ENCODE measurements at places on chromosomes 6 and 20.

GRCh38 chr6:16722630-16723029 lies 38.6 kb downstream of the ATXN1 start:
- no peak for DNase-seq

DNA sequence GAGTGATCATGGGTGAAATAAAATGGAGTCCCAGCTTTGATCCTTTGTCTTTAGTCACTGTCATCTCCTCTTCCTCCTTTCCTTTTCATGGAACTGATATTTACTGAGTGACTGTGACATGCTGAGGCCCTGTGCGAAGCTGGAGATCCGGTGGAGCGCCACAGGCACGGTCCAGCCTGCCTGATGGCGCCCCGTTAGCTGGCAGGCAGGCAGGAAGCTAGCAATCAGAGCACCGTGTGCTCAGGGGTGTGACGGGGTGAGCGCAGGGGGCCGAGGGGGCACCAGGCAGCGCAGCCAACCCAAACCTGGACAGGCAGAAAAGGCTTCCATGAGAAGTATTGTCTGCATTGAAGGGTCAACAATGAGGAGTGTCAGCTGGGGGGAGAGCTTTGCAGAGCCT lies 100.2 kb upstream of the AKAP12 start:
- DNase-seq: no peak

GRCh38 chr6:136084403-136084802 lies 165.7 kb downstream of the MTFR2 start:
- no peak for DNase-seq

GRCh38 chr6:119871520-119871919 lies 522.0 kb upstream of the MAN1A1 start:
- no peak for DNase-seq

GRCh38 chr6:31737991-31738979 lies 1.5 kb upstream of the MSH5 start:
- DNase-seq: peak; percentile 75

GRCh38 chr20:7760247-7761031 lies 179.8 kb downstream of the HAO1 start:
- DNase-seq: no peak

- no peak for DNase-seq
Measured at GRCh38 chr6:158353883-158354877, 41.9 kb downstream of the TULP4 start.

DNA sequence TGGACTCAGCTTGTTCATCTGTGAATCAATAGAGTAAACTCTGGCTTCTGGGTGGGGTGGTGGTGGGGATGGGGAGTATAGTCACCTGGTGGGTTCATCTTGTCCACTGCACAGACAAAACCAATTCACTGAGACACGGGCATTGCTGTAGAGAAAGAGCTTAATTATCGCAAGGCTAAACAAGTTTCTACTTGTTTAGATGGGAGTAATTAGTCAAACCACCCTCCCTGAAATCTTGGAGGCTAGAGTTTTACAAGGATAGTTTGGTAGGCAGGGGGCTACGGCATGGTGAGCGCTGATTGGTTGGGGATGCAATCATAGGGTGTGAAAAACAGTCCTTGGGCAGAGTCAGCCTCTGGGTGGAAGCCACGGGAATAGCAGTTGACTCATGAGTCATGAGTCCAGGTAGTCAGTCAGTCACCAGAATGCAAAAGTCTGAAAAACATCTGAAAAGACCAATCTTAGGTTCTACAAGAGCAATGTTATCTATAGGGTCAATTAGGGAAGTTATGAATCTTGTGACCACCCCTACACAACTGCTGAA lies 77.8 kb downstream of the STMND1 start:
- no peak for DNase-seq

DNA sequence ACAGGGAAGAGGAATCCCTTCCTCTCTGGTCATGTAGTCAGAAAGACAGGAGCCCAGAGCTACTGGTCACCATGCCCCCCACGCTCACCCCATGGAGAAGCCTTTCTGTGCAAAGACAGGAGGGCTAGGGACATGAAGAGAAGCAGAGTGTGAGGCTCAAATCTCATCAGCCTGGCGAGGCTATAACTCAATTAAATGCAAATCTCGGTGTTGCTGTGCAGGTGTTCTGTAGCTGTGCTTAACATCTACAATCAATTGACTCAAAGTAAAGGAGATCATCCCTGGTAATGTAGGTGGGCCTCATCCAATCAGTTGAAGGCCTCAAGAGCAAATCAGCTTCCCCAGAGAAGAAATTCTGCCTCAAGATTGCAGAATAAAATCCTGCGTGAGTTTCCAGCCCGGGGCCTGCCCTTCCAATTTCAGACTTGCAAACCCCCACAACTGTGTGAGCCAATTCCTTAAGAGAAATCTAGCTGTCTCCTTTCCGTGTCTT lies 64.4 kb downstream of the CHMP4B start:
- DNase-seq: no peak

DNA sequence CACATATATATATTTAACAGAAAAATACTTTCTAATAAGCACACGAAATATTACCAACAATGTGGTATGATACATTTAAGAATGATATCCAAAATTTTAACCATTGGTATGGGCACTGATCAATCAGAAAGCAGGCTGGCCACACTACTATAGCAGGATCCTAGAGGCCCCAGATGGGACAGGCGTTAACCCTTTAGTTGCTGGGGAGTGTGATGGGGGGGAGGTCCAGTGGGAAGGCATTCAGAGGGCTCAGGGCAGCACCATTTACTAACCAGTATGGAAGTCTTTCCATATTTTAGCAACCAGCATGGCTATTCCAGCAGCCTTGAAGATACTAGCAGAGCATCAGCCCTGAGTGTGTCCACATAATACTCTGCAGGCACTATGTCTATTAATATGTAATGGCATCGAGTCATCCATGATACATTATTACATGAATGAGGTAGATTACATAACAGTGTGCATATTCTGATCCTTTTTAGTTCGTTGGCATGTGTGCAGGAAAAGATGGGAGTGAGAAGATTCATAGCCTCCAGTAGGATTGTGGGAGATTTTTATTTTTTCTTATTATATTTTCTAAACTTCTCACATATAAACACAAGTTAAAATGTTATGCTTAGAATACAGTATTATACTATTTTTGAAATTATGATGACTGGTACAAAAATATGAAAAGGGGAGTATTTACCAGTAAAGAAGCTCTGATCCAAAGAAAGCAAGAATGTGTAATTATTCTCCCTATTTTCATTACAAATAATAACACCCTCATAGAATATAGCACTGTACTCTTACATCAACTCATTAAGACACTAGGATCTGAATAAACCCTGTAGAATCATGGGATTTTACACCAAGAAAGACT lies 78.9 kb downstream of the FAM217A start:
- no peak for DNase-seq

GRCh38 chr20:57657535-57658446 lies 37.6 kb upstream of the ZBP1 start:
- DNase-seq: peak; percentile 76

- DNase-seq: no peak
Measured at GRCh38 chr6:13696226-13696625, 15.4 kb downstream of the RANBP9 start.

- no peak for DNase-seq
Measured at GRCh38 chr6:27700337-27700736, 211.9 kb downstream of the OR2B2 start.

GRCh38 chr6:121112356-121112755 lies 221.9 kb downstream of the TBC1D32 start:
- DNase-seq: no peak

DNA sequence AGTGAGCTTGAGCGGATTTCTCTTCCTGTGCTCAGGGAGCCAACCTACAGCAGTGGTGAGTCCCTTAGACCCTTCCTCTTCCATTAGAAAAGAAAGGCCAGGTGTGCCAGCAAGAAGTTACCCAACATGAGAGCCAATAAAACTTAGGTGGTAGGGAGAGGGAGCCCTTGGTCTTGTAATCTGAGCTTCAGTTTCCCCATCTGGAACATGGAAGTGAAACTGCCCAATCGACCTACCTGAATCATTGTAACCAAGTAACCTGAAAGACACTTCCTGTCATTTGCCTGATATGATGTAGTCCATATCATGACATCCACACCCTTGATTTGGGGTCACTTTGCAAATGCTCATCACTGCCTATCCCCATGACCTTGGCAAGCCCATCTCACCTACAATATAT lies 66.4 kb downstream of the MDGA1 start:
- no peak for DNase-seq

- no peak for DNase-seq
Measured at GRCh38 chr20:34978092-34978744, 22.6 kb downstream of the MYH7B start.

DNA sequence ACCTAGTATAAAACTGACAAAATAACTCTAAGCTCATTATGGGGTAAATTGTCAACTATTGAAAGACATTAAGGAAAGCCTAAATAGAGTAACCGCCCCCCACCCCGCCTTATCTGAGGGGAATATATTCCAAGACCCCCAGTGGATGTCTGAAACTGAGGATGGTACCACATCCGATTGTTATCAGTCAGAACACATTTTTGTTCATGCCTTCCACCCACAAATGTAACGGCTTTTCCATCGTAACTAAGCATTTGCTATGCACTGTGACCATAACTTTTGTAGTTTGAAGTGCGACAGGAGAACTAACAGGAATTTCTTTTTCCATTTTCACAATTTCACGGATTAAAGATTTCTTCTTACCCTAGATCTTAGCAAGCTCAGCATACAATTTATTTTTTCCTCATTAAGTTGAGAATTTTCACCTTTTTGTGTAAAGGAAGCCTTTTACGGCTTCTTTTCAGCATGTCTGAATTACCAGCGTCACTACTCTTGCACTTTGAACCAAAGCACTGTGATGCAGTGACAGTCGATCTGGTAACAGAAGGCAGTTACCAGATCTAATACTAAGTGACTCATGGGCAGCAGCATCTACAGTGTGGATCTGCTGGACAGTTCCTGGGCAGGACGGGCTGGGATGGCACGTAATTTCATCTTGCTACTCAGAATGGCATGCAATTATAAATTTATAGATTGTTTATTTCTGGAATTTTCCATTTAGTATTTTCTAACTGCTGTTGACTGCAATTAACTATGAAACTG lies 11.8 kb downstream of the CFAP61 start:
- no peak for DNase-seq

GRCh38 chr6:138403324-138403800 lies 661 bp upstream of the HEBP2 start:
- peak; percentile 48 for DNase-seq

- no peak for DNase-seq
Measured at GRCh38 chr6:15793826-15794225, 131.0 kb upstream of the DTNBP1 start.

- no peak for DNase-seq
Measured at GRCh38 chr20:62799459-62799858, 3.2 kb downstream of the MRGBP start.

- DNase-seq: no peak
Measured at GRCh38 chr20:42907730-42908129, 282.0 kb downstream of the PTPRT start.

GRCh38 chr6:31737315-31737990 lies 1.1 kb upstream of the CLIC1 start:
- DNase-seq: no peak

- DNase-seq: no peak
Measured at GRCh38 chr6:5164092-5164491, 79.0 kb downstream of the PPP1R3G start.

DNA sequence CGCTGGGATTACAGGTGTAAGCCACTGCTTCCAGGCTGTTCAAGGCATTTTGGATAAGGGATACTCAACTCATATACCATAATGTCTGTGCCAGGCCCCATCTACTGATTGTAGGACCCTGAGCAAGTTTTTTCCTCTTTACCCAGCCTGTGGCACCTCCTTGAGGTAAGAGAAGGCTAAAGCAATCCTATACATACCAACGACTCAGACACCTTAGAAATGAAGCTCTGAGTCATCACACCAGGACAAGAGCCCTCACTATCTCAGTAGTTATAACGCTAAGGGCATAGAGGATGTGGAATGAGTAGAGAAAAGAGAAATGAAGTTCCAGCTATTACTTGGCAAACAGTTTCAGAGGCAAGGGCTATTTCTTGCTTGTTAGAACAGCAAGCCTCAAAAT lies 16.9 kb downstream of the NDRG3 start:
- no peak for DNase-seq

- no peak for DNase-seq
Measured at GRCh38 chr6:90911642-90912041, 324.8 kb upstream of the MAP3K7 start.

DNA sequence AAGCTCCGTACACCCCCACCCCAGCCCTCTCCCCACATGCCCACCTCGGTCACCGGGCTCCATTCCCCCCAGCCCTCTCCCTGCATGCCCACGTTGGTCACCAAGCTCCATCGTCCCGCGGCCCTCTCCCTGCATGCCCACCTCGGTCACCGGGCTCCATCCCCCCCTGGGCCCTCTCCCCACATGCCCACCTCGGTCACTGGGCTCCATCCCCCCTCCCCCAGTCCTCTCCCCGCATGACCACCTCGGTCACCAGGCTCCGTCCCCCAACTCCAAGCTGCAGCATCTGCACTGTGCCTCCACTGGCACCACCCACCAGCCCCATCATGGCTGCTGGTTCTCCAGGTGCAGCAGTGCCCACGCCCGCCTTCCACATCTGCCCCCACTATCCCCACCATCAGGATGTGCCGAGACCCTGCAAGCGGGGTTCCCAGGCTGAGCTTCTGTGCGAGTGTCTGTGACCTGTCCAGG lies 16.8 kb downstream of the TAF4 start:
- DNase-seq: no peak

DNA sequence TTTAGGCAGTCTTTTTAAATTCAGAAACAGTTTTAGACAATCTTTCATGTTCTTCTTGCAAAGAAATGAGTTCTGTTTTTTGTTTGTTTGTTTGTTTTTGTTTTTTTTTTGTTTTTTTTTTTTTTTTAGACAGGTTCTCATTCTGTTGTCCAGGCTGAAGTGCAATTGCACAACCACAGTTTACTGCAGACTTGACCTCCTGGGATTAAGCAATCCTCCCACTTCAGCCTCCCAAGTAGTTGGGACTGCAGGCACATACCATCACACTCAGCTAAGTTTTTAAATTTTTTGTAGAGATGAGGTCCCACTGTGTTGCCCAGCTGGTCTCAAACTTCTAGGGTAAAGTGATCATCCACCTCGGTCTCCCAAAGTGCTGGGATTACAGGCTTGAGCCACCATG lies 96.2 kb downstream of the OTOR start:
- no peak for DNase-seq

- no peak for DNase-seq
Measured at GRCh38 chr6:166715065-166715464, 88.0 kb upstream of the RPS6KA2 start.

- DNase-seq: no peak
Measured at GRCh38 chr6:38679668-38680067, 23.3 kb downstream of the GLO1 start.

DNA sequence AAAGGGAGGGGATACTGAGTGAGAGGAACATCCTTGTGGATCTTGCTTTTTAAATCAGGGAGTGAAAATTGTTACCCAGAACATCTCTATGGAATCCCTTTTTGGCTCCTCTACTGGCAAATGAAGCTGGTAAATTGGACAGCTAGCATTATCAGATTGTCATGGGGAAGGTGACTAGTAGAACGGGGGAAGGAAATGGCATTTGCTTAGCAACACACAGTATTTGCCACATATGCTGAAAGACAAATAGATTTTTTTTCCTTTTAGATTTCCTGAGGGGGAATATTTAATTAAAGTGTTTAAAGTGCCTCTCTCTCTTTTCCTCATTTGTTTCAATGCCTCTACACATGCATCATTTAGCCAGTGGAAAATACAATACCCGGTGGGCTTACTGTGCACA lies 573.5 kb downstream of the BCKDHB start:
- no peak for DNase-seq
